Retina (tissue), 1 donor: ENCODE measurements at places on chromosomes 5 and 9.

- DNase-seq: no peak
Observed at GRCh38 chr9:88187631-88188030, 49.4 kb upstream of the SPATA31C2 start.

DNA sequence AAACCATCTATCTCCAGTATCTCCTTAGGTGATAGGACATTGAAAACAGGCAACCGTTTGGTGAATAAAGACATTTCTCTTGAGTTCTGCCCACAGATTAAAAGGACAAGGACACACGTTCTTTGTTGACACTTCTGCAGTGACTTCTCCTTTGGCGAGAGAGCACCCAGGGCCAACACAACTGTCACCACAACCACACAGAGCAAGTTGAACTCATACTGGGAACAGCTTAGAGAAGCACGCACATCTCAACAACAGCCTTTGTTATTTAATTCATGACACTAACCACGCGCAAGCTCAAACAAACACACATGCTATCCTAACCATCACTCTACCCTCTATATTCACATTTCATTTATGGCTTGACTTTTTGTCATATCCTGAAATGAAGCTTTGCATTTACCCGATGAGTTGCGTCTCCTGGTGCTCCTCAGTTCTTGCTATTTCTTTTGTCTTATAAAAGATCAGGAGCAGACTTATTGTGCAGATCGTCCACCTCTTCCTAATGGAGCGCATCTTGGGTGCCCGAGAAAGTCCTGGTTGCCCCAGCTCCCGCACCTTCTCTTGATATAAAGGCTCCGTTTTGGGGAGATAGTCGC lies 543 bp downstream of the ST8SIA4 start:
- peak; percentile 72 for DNase-seq

GRCh38 chr5:179876610-179876952 lies 18.0 kb upstream of the MRNIP start:
- no peak for DNase-seq

DNA sequence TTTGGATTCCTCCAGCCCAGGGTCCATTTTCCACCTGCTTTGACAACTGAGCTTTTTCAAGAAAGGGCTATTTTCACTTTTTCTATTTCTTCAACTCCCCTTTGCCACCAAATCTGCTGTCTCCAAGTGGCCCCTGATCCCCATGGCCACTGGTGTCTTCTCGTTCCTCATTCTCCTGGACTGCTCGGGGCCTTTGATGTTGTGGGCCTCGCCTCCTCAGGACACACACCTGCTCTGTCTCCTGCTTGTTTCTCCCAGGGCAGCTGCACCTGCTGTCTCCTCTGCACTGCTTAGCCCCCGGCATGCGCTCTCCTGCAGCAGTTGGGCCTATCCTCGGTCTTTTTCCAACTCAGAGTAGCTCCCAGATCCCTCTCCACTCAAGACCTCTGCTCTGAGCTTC lies 16.3 kb upstream of the NANS start:
- DNase-seq: no peak
